ENCODE measurements at places on chromosomes 6 and 20.

GRCh38 chr6:139882234-139882633 lies 507.8 kb upstream of the CITED2 start:
- DNase-seq, result no peak

DNA sequence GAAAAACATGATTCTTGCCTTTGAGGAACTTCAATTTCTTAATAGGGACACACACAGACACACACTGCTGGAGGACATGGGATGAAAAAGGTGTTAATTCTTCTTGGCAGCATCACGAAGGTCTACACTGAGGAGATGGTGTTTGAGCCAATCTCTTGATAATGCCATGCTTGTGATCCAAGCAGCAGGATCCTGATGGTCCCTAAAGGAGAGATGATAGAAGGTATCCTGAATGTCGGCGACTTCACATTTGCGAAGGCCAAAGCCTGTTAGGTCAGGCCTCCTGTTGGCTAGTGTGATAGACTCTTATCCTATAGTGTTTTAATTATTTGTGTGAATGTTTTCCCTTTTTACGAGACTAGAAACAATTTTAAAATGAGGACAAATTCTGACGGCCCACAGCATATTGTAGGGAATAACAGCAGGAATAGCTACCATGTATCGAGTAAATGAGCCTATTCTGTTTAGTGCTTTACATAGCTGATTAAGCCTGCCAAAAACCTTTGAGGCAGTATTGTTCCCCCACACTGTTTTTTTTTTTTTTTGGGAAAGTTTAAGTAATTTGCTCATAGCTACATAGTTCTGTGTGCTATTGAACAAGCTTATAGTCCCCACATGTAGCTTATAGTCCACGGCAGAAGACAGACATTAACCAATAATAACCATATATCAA lies 15.3 kb upstream of the TFB1M start:
- DNase-seq, result no peak

DNA sequence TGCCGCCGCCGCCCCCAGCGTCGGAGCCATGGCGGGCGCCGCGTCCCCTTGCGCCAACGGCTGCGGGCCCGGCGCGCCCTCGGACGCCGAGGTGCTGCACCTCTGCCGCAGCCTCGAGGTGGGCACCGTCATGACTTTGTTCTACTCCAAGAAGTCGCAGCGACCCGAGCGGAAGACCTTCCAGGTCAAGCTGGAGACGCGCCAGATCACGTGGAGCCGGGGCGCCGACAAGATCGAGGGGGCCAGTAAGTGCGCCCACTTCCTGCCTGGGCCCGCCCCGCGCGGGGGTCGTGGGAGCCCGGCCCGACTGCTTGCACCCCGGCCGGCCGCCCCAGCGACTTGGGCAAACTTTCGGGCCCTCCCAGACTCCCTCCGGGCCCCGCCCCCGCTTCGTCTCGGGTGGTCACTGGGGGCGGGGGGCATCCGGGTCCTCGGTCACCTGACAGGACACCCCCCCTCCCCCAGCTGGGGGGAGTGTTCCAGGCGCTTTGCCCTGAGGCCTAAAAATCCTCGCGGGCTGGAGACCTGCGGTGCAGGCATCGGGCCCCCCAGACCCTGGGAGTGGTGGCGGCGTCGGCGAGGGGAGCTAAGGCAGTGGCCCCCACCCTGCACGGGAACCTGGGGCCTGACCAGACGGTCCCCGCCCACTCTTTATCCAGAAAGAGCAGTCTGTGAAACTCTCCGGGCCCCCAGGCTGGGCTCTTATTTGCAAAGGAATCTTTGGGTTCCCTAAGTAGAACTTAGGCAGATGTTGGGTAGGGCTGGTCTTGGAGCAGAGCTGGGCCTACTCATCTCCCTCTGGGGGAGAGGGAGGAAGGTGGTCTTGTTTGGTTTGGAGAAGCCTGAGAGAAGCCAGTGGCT lies 501 bp downstream of the PLCG1 start:
- DNase-seq, result peak; percentile 54

DNA sequence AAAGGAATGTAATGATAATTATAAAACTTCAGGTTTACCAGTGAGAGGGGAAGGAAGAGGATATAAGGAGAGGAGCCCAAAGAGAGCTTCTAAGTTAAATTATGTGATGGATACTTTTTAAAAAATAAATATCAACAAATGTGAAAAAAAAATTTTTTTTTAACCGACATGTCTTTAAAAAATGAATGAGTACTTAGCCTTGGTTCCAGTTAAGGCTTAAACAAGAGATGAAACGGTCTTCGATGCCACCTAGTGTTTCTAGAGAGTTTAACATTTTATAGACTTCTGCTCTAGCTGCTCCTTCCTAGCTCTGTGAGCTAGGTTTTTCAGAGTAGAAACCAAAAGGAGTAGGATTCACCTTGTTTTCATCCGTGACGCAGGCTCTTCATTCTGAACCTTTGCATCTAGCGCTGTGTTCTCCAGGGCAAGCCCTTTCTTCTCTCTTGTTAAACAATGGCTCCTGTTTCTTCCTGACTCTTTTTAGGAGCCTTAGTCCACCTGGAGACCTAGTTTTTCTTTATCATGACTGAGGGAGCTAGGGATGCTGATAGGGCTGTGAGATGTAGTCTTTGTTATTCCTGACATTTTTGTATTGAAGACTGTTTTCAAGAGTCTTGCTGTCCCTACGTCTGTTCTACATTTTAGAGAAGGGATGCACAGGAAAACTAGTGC lies 42.4 kb upstream of the GNRH2 start:
- peak; percentile 58 for DNase-seq

- DNase-seq, result no peak
Observed at GRCh38 chr20:53828682-53829254, 235.1 kb upstream of the ZNF217 start.

GRCh38 chr6:37127961-37128862 lies 41.7 kb upstream of the PIM1 start:
- DNase-seq, result no peak

GRCh38 chr20:3164763-3165410 lies 5.2 kb upstream of the FASTKD5 start:
- no peak for DNase-seq

DNA sequence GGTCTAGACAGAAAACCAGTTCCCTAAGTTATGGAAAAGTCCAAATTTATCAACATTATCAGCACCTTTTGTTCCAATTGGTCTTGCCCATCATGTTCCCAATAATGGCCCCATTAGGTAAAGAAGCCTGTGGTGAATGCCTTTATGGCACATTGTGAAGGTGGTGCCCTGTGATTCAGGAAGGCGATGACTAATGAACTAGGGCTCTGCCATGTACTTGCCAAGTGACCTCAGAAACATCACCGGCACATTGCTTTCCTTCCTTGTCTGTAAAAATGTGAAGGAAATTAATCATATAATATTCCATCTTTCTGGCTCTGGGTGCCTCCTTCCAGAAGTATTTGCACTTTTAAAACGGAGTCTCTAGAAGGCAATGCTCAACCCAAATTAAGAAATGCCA lies 132.3 kb downstream of the UNC5CL start:
- peak; percentile 26 for DNase-seq

- no peak for DNase-seq
Observed at GRCh38 chr6:6920987-6921313, 186.8 kb upstream of the RREB1 start.

DNA sequence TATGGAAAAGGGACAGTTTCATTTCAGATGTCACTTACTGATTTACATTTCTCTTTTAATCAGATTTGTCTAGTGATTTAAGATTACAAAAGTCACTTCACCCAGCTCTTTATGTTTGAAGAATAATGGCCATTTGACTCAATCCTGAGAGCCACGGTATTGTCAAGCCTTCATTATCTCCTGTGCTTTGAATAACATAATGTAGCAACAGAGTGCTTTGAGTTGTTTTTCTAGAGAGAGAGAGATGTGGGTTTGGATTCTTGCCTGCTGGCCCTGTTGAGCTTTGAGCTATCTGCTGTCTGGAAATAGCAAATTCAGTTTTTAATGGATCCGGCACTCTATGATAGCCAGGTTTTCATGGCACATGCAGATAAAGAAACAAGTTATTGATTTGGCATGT lies 478.4 kb upstream of the SOX4 start:
- no peak for DNase-seq

- no peak for DNase-seq
Observed at GRCh38 chr6:118584911-118585310, 36.8 kb downstream of the PLN start.

- no peak for DNase-seq
Observed at GRCh38 chr6:107642095-107642860, 152.4 kb downstream of the SOBP start.

DNA sequence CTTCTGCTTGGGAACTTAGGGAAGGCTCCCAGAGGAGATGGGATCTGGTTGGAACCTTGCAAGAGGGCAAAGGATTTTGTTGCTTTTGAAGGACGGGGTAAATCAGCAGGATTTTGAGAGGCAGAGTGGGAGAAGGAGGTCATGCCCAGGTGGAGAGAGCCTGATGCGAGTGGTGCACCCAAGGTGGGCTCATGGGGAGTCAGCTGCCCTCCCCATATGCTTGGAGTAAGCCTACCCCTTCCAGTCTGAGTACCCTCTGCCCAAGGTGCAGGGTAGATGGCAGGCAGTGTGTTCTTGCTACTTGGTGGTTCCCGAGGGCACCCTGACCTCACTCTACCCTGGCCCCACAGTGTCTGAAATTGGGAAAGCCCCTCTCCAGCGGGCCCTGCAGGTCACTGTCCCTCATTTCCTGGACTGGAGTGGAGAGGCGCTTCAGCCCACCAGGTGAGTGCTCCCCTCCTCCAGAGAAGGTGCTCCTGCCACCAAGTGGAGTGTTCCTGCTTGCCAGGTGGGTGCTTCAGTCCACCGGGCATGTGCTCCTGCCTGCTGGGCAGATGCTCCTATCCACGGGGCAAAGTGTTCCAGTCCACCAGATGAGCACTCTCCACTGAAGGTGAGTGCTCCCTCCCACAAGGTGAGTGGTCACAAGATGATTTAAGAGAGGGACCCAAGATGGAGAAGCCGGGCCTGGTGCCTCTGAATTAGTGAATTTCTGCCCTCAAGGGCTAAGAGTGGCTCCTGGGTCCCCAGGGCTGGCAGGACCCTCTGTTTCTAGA lies 3.4 kb downstream of the BPIFB2 start:
- DNase-seq, result no peak

DNA sequence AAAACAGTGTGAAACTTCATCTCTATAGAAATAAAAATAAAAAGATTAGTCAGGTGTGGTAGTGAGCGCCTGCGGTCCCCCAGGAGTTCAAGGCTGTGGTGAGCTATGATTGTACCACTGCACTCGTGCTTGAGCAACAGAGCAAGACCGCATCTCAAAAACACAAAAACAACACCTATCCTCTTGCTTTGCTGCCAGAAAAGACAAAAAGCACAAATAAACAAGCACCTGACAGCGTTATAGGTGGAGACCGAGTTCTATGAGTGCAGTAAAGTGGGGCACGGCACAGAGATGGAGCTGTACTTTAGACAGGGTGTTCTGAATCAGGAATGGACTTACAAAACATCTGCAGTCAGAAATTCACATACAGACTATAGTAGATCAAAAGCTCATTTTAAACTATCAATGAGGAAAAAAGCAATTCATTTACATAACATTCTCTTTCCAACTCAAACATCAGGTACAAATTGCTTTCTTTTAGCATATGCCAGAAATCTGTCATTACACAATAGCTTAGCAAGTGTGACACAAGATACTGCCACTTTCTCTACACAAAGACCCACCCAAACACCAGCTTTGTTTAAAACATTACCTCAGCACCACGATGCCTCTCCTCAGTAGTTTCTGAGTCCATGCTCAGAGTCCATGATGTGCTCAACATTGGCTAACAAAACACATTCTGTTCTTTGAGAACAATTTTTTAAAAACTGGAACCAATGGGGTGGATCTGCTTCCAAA lies 10.1 kb downstream of the EZR start:
- DNase-seq, result no peak

- DNase-seq, result no peak
Observed at GRCh38 chr20:62544505-62545055, 68.8 kb upstream of the GATA5 start.

GRCh38 chr6:140061110-140062042 lies 686.9 kb upstream of the CITED2 start:
- no peak for DNase-seq

DNA sequence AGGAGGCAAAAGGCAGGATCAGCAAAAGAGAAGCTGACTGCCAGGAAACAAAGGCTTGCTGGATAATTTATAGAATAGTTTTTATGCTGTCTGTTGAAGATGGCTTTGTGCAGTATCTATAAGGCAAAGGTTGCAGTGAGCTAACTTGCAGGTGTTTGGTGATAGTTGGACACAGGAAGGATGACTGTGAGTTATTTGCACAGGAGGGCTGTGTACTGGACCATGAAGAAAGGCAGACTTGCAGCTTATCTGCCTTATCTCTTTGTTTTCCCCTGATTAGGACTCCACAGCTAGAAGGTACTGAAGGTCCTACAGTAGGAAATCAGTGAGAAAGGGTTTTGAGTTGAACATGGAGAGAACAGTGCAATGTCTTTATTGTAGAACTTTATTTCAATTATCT lies 2.1 kb downstream of the BTN1A1 start:
- DNase-seq, result no peak

GRCh38 chr20:21437816-21438215 lies 40.5 kb upstream of the NKX2-4 start:
- no peak for DNase-seq

- no peak for DNase-seq
Observed at GRCh38 chr6:35299674-35300073, 2.1 kb downstream of the DEF6 start.

DNA sequence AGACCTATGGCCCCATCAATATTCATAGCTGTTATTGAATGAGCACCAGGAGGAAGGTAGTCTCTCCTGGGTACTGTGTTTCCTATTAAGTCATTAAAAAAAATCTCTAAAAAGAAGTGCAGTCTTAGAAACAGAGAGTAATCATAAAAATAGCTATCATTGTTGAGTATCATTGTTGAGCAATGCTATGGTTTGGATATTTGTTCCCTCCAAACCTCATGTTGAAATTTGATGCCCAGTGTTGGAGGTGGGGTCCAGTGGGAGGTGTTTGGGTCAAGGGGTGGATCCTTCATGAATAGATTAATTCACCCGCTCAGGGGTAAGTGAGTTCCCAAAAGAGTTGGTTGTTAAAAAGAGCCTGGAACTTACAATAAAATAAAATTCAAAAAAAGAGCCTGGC lies 88.1 kb upstream of the IYD start:
- DNase-seq, result no peak

- DNase-seq, result no peak
Observed at GRCh38 chr6:39791311-39791710, 865 bp upstream of the DAAM2 start.

GRCh38 chr20:62606016-62606415 lies 36.3 kb upstream of the SLCO4A1 start:
- DNase-seq, result no peak

- DNase-seq, result no peak
Observed at GRCh38 chr6:138988469-138988834, 399 bp upstream of the REPS1 start.

DNA sequence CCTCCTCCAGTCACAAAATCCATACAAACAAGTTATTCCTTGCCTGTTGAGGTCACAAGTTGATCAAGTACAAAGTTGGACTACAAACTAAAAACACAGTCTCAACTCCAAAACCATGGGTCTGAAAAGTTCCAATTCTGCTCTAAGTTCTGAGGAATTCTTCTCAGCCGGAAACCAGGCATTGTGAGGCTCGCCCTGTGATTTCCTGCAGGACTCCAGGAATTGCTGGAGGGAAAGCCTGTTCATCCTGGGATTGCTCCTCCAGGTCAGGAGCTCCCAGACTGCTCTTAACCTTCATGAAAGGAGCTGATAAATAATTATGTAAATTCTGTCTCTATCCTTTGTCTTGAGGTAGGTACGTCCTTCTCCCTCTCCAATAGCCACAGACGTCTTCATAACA lies 8.5 kb downstream of the TRAM2 start:
- no peak for DNase-seq

GRCh38 chr6:125207956-125208355 lies 54.4 kb downstream of the TPD52L1 start:
- no peak for DNase-seq

All from T47D (cell line).